ENCODE measurements at places on chromosomes 16 and 17. TPM values are rescaled to one million over a fixed set of nuclear protein-coding genes. Genes with fewer than 3 reads are reported as not detected.

GRCh38 chr16:89815639-89816348 lies 653 bp downstream of the FANCA start:
- DNase-seq: no peak

HSF4 gene
- 74.3 TPM for total RNA-seq

- peak; percentile 54 for DNase-seq
Observed at GRCh38 chr16:71627731-71628181, 1.8 kb downstream of the MARVELD3 start.

- DNase-seq: no peak
Observed at GRCh38 chr16:11300560-11300892, 19.4 kb upstream of the PRM1 start.

MYH2 gene
- total RNA-seq: not detected

- no peak for DNase-seq
Observed at GRCh38 chr17:38848557-38848891, 5.0 kb downstream of the RPL23 start.

KCNJ18 gene
- not detected for total RNA-seq

DNA sequence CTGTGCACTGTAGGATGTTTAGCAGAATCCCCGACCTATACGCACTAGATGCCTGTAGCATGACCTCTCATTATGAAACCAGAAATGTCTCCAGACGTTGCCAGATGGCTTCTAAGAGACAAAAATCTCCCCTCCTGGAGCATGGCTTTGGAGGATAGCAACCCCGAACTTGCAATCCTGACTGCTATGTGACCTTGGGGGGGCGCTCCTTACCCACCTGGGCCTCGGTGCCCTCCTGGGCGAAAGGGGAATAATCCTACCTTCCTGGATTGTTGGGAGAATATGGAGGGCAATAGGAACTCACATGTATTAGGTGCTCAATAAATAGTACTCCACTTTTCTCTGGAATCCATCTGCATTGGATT lies 8.1 kb downstream of the MRM1 start:
- DNase-seq: peak; percentile 27

DNA sequence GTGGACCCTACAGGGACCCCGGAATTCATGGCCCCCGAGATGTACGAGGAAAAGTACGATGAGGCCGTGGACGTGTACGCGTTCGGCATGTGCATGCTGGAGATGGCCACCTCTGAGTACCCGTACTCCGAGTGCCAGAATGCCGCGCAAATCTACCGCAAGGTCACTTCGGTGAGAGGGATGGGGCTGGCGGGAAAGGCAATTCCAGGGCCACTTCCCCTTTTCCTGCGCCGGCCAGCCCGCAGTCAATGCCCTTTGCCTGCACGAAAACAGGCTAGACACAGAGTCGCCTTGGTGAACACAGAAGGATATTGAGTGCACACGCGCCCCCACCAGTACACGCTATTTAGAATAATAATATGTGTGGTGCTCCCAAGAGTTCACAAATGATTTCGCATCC lies 4.0 kb downstream of the WNK4 start:
- no peak for DNase-seq

TSPOAP1 gene
- total RNA-seq: 9.6 TPM

OTOA gene
- total RNA-seq: not detected

Data from Peyer's patch (tissue), 4 donors.